Mesangial cell (primary cell): ENCODE measurements at places on chromosomes 2 and 18. TPM values are rescaled to one million over a fixed set of nuclear protein-coding genes. Genes with fewer than 3 reads are reported as not detected.

Gene MROH2A
- total RNA-seq = not detected in 2 replicates

Gene LGALSL
- 3.3 and 4.7 TPM in 2 replicates for total RNA-seq

Gene MC4R
- 0.13 TPM in 1 of 2 replicates, not detected in the other for total RNA-seq

Gene LANCL1
- total RNA-seq = 20.5 and 36.8 TPM in 2 replicates

Gene KLHL14
- total RNA-seq = 3.3 and 15.3 TPM in 2 replicates
